ENCODE measurements at places on chromosomes 7 and 10. TPM values are rescaled to one million over a fixed set of nuclear protein-coding genes. Genes with fewer than 3 reads are reported as not detected.

The LBX1 gene
- total RNA-seq = not detected

DNA sequence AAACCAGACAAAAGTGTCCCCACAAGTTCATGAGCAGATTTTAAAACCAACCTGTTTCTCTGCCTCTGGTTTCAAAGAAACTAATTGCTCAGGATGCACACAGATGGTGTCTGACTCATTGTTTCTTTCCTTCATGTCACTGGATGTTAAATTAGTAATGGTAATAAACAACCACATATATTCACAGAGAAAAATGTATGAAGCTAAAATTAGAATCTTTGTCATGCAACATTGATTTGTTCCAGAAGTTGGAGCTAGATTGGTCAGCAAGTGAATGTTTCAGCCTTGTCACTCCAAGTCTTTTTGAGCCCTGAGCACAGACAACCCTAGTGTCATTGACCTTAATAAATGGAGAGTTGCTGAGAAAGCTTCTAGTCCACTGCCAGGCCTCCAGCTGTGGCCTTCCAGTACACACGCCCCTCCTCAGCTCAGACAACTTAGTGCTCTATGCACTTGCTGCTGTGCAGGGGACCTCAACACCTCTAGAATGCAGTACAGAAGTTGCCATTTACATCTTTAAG is 175.9 kb downstream of the CCDC71L start:
- DNase-seq = no peak

The PILRA gene
- 0.54 TPM for total RNA-seq

The CHCHD3 gene
- 79.6 TPM for total RNA-seq

DNA sequence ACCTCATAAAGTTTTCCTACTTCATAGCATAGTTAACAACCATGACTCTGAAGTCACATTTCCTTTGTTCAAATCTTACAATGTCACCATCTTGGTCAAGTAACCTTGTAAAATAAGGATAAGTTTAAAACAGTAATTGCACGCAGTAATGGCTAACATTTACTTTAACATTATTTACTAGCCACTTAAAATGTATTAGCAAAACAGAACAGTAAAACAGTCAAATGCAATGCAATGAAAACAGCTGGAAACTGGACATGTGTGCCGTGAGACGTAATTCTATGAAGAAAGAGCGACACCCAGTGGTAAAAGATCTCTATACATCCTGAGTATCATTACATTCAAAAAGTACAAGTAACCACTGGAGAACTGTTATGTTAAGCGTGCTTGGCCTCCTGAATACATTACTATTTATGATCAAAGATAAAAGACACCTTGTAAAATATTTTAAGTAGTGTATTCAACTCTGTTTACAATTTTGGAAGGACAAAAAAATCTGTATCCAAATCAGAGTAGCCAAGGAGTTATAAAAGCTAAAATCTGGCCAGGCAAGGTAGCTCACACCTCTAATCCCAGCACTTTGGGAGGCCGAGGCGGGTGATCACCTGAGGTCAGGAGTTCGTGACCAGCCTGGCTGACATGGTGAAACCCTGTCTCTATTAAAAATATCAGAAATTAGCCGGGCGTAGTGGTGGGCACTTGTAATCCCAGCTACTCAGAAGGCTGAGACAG is 27.2 kb downstream of the ATE1 start:
- peak; percentile 65 for DNase-seq

- DNase-seq = no peak
Measured at GRCh38 chr10:77406764-77407430, 230.7 kb downstream of the KCNMA1 start.

GRCh38 chr10:100848770-100849169 is 64.0 kb upstream of the SLF2 start:
- DNase-seq = no peak

The ANXA11 gene
- 51.6 TPM for total RNA-seq

DNA sequence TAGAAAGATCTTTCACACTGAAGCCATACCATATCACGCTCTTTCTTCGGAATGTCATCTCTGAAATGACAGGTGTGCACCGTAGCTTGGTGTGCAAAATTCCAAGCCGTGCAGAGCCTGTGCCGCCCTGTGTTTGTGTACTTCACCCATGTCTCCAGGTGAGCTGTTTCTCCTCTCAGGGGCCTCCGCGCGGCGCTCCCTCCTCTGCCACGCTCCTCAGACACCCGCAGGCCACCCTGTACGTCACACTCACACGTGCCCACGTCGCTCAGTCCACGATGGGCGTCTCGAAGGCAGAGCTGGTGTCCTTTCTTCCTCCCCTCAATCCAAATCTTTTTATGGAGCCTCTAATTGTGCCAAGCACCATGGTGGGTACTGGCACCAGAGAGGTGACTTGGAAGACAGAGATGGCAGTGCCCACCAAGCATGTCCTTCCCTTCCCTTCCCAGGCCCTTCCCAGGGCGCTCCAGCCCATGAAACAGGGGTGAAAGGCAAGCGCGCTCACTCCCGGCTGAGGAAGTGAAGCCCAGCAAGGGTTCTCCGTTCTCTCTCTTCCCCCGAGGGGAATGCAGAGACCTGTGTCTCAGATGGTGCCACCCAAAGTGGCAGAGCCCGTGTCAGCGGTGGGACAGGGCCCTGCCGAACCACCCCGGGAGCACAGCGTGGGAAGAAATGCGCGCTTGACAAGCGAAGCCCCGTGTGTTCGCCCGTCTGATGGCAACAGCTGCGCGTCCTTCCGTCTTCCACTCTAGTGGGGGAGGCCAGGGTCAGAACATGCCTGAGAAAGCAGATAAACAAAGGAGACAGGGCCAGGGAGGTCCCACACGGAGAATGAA is 292.5 kb upstream of the SHH start:
- no peak for DNase-seq

DNA sequence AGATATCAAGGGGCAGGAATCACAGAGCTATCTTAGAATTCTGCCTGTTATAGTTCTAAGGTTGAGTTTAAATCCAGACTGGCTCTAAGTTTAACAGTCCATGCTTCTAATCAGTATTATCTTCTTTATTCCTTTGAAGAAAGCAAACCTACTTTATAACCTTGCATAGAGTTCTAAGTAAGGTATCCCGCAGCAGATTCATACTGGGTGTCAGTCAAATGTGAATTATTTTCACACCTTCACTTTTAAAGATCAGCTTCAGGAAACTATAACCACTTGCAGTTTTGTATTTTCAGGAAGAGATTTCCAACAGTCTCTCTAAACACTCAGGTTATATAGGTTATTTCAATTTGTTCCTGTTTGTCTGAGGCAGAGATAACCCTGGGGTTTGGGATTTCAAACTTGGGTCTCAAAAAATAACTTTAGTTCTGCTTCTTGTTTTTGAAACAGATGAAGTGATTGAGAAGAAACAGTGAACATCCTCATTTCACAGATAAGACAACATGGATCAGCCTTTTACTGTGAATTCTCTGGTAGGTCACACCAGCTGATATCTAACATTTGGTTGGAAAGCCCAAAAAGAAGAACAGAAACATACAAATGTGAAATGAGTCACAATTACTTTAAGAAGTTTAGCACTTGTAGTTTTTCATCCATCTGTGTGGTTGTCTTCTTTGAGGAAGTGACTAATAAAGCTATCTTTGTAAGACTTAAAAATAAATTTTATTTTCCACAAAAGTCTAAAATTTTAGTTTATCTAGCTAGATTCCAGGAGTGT is 21.4 kb downstream of the STAMBPL1 start:
- DNase-seq = no peak

The AGMO gene
- not detected for total RNA-seq

DNA sequence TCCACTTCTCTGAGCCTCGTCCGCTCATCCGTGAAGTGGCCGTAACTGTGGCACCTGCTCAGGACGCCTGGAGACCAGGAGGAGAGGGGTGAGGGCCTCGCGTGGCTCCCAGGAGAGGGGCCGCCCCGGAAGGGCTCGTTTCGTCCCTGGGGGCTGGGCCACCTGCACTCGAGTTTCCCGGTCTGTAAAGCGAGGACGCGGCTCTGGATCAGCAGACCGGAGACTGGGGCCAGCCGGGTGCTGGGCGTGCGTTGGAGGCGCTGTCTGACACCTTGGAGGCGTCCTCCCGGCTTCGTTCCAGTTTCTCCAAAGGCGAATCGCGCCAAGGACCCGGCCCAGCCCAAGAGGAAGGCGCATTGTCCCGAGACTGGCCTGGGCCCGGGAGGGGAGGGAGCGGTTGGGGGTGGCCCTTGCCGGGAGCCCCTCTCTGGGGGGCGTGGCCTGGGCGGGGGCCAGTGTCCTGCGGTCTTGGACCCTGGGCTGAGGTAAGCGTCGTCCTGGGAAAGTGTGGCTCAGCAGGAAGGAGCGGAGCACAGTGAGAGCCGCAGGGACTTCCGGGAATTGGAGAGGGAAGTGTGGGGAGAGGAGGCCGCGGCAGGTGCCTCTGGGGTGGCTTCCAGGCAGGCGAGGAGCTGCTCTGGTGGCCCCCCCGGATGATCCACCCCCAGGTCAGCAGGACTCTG is 89.6 kb downstream of the FOXL3 start:
- DNase-seq = no peak

- no peak for DNase-seq
Measured at GRCh38 chr7:79334334-79334733, 119.1 kb downstream of the MAGI2 start.

DNA sequence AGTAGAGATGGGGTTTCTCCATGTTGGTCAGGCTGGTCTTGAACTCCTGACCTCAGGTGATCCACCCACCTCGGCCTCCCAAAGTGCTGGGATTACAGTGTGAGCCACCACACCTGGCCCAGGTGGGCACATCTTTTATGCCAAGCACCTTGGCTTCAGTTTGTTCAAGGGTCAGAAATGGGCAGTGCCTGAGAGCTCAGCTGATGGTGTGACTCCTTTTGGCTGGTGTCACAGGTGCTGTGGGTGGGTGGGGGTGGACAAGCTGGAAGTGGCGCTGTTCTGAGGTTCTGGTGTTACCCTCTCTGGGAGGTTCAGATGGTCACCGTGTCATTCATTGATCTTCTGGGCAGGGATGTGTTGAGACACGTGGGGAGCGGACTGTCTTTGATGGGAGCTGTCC is 11.5 kb downstream of the ADCY1 start:
- DNase-seq = no peak

The HPSE2 gene
- not detected for total RNA-seq

Data from H4 (cell line).